ENCODE measurements at places on chromosomes 2 and 18.
A peak's percentile ranks its signal among the peaks of the same experiment; 100 is the strongest.

DNA sequence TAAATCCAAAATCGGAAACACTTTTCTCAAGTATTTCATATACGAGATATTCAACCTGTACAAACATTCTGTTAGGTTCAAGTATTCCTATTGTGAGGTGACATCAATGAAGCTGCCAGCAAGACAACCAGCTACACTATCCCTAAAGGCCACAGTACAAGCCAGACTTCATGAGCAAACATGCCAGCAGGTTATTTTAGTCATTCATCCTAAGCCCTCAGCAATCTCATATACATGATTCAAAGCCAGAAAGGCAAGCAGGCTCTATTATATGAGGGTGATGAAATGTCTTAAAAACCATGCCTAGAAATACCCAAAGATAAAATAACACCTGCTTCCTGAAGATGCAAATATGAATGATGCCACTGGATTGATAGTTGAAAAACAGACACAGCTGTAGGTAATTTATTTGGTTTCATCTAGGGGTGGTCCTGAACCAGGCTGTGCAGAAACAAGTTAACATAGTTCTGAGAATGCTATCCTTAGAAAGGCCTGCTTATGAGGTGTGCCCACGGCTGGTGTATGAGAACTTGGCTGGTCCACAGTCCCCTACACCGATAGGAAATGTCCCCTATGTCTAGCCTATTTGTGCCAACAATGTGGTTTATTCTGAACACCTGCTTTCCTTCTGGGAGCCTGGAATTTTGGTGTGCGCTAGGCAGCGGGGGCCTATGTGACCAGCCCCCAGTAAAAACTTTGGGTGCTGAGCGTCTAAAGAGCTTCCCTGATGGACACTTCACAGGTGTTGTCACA, 48.2 kb upstream of the KIDINS220 start:
- no peak for DNase-seq

DNA sequence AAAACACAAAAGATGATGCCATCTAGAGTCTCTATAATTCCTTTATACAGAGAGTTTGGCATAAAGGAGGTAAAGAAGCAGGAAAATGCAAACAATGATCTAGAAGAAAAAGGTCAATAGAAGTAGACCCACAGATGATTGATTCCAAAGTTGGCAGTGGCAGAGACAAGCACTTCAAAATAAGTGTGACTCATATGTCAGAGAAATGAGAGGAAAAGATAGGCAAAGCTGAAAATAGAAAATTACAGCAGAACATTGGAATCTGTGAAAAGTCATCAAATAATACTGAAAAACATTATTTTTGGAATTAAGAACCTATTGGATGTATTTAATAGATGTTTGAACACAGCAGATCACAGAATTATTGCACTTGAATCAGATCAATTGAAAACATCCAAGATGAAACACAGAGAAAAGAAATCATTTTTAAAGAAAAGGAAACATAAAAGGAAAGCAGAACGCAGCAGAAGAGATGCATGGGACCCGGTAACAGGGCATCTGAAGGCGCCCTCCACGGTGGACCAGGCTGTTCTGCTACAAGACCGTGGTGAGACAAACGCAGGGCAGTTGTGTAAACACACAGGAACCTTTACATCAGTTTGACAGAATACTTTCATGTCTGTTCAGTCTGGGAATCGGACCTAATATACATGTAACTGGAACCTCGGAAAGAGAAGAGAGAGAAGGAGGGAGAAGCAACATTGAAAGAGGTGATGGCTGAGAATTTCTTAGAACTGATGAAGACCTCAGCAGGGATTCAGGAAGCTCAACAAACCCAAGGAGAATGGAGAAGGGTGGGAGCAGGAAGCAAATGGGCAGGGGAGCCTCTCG, 74.6 kb upstream of the GPC1 start:
- no peak for DNase-seq

DNA sequence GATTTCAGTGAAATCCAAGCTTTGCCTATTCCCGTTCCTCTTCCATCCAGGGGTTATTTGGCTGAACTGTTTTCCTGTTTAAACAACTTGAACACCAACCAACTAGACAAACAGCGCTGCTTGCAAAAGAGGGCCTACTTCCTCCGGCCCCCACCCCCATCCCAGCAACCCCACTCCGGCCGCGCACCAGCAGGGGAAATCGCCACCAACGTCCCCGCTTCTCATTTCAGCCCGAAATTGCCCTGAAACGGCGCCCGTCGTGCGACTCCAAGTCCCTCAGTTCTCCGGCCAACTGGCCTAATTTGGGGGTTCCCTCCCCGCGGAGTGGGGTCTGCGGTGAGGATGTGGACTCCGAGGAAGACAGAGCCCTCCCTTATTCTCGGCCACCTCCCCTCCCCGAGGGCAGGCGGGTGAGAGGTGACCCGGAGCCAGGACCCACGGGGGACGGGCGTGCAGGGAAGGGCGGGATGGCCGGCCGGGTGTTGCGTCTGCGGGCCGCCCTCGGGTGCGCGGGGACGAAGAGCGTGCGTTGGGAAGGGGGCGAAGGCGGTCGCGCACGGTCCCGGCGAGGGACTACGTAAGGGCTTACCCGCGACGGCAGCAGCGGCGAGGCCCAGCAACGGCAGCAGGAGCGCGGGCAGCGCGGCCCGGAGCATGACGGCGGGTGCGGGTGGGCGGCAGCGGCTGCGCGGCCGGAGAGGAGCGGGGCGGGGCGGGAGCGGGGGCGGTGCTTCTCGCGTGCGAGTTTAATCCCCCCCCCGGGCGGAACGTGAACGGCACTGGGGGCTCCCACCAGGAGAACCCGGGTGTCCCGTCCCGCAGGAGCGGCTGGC, at the start of gene CD302:
CD302 (minus strand) TSS at position 666 of the 833 bp plus-strand sequence; CDS start at position 656, 10 bp downstream.
- peak; percentile 40 for DNase-seq

DNA sequence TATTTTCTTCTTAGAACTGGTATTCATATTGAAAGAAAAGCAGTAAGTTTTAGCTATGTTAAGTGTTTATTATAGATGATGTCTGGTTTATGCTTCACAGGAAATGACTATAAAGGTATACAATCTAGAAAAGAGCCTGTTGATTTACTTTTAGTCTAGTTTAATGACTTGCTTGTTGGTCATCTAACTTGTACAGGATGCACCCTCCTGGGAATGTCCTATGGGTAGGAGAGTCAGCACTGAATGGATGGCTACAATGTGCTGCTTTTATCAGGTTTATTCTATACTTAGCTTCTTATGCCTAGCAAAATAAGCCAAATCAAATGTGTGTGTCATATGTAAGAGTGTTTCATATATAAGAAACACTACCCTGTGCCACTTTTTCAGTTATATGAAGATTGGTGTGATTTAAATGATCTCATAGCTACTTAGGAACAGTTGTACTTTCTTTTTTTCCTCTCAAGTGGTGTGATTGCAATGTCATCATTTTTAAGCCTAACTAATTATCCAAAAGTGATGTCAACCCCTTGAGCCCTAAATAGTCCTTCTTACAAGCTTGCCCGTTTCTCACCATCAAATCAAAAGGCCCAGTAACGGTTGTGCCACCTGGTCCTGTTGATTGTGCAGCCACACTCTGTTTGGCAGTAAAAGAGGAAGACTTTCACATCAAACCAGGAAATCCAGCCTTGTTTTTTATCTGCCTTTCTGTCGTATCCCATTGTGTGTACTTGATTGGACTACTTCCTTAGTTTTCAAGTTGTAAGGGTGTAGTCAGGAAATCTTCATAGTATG, 176.0 kb downstream of the DIS3L2 start:
- no peak for DNase-seq

GRCh38 chr2:38740851-38741731, 10.1 kb downstream of the SRSF7 start:
- peak; percentile 64 for DNase-seq

DNA sequence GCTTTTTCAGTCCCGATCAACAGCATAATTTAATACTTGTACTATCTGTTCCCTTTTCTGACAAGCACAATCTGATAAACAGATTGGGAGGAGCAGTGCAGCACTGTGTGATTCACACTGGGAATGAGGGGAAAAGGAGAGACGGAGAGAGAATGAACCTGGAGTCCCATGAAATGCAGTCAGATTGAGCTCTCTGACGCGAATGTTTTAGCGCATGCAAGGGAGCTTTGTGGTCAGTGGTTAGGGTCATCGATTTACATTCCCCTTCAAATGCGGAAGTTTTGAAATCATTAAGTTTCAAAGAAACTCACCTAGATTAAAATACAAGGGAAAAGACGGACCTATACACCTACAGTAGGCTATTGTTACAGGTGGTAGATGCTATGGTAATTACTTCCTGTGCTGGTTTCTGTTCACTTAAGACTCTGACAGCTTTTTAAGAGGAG, 99.6 kb downstream of the KCTD1 start:
- no peak for DNase-seq

DNA sequence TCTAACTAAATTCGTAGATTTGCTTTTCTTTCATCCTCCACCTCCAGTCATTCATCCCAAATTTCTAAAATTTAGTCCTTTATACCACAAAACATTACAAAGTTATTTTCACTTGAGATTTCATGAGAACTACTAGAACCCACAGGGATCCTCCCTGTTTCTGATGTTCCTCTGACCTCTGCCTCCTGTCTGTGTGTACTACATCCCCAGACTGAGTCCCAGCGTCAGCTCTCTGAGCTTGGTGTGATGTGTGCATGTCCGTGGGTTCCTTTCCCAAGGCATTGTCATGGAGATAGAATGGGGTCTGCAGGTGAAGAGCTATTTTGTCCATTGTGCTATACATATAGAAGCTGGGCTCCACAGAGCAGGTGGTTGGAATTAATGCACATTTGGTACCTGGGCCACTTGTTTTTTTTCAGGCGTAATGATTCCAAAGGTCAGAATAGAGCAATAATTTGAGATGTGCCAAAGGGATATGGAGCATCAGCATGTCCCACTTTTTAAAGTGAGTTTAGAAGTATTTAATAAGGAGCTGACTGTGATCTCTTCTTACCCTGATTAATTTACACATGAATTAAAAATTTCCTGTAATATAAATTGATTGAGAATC, 151.2 kb upstream of the BOD1L2 start:
- DNase-seq = peak; percentile 35
